Ovary (tissue), 10 donors: ENCODE measurements at places on chromosomes 1 and 21. TPM values are rescaled to one million over a fixed set of nuclear protein-coding genes. Genes with fewer than 3 reads are reported as not detected.

- no peak for DNase-seq
Measured at GRCh38 chr1:107098961-107099360, 41.9 kb upstream of the NTNG1 start.

DNA sequence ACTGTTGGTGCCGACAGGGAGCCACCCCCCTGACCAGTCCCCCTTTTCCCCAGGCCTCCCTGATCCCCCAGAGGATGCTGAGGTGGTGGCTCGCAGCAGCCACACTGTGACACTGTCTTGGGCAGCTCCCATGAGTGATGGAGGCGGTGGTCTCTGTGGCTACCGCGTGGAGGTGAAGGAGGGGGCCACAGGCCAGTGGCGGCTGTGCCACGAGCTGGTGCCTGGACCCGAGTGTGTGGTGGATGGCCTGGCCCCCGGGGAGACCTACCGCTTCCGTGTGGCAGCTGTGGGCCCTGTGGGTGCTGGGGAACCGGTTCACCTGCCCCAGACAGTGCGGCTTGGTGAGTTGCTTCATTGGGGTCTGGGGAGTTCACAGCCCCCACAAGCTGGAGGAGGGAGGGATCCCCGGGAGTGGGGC, 89.2 kb downstream of the TRIM11 start:
- DNase-seq: no peak

DNA sequence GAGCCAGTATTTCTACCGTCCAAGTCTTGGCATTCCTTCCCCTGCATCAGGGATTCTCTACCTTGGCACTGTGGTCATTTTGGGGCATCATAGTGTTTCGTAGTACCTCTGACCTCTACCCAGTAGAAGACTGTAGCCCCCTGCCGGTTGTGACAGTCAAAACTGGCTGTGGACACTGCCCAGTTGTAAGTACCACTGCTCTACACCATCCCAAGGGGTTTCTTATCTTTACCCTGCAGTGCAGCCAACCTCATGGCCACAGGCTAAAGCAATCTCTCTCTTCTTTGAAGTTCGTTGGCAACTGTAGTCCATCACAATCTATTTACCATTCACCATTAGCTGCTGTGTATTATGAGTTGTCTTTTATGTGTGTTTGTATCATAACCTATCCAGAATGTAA, 29.3 kb upstream of the ERO1B start:
- DNase-seq: no peak

Gene CAMSAP2
- 26.7 TPM for polyA plus RNA-seq

DNA sequence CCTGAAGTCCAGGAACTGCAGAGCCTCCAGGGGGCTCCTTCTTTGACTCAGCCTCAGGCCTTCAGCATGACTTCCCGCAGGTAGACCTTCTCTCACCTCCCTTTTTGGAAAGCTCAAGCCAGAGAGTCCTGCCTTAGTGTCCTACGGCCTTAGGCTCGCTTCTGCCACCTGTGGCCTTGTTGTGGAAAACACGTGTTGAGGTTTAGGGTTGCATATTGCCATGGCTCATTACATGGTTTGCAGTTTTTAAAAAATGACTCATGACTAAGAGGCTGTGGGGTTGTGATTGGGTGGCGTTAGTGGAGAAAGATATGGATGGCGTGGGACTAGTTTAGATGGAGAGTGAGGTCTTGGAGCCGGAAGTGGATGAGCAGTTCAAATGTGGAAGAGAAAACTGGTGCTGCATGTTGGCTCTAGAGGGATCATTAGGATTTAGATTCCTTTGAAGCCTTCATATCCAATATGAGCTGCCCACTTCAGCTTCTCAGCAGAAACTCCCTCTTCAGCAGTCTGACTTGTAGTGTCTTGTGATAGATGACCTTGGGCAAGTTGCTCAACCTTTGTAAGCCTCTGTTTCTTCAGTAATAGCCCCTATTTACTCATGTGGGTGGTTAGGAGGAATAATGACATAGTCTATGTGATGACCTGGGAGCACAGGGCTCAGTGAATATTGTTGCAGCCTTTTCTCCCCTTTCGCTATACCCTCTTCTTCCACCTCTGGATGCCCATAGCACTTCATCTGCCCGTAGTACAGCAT, 6.5 kb upstream of the FGGY start:
- DNase-seq: no peak

GRCh38 chr1:116697548-116698243, 30.2 kb upstream of the IGSF3 start:
- DNase-seq: no peak

DNA sequence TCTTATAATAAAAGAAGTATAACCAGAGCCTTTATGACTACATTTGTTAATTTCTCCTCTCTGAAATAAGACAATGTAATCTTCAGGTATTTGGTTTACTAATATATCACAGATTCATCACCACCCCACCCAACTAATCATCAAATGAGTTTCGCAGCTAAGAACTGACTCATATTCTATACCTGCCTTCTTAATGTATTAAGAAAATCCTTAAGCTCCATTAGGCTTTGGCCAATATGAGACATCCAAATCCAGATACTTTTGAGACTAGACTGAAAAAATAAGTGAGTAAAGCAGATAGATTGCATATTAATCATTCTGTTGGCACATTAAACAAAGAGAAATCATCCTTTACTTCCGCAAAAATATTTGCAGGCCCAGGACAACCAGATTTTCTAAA, 18.7 kb upstream of the FMO2 start:
- DNase-seq: no peak

- DNase-seq: no peak
Measured at GRCh38 chr1:93753791-93754763, 72.4 kb upstream of the BCAR3 start.

DNA sequence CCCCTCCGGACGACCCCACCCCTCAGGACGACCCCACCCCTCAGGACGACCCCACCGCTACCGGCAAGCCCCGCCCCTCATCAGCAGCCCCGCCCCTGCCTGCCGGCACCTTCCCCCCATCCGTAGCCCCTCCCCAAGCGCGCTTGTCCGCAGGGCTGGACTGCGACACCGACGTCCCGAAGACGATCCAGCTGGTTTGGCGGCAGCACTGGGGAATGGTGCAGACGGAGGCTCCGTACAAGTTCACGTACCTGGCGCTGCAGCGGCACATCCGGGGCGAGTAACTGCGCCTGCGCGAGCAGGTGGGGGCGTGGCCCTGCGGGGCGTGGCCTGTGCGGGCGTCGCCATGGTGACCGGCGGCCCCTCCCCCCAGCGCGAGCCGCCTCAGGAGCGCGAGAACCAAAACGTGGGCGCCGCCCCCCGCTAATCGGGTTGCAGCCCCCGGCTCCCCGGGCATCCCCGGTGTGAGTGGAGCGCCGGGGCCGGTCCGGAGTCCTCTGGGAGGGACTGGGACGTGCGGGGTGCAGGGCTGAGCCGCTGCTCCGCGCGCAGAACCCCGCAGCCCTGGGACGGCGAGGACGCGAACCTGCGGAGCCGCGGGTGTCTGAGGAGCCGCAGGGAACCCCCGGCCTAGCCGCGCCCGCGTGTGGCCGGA, 4.9 kb downstream of the RNF223 start:
- DNase-seq: peak; percentile 83

GRCh38 chr1:245212221-245212710, 57.5 kb downstream of the KIF26B start:
- no peak for DNase-seq

- no peak for DNase-seq
Measured at GRCh38 chr1:247121382-247121781, 17.2 kb upstream of the ZNF669 start.

GRCh38 chr21:24023936-24024335, 1583.3 kb downstream of the MRPL39 start:
- no peak for DNase-seq

GRCh38 chr1:60255565-60255964, 182.0 kb upstream of the C1orf87 start:
- no peak for DNase-seq

GRCh38 chr1:89839516-89839915, 18.7 kb downstream of the LRRC8D start:
- DNase-seq: no peak

- no peak for DNase-seq
Measured at GRCh38 chr1:170578359-170578758, 46.4 kb downstream of the GORAB start.

DNA sequence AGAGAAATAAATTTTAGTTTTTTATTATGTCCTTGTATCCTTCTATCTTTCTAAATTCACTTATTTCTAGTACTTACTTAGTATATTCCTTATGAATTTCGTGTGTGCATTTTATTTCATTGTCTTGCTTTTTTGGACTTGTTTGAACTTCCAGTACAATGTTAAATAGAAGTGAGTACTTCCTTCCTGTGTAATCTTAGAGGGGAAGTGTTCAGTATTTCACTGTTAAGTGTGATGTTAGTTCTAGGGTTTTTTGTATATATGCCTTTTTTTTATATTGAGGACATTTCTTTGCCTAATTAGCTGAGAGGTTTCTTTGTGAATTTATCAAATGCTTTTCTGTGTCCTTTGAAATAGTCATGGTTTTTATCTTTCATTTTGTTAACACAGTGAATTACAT, 10.7 kb downstream of the LYPLAL1 start:
- no peak for DNase-seq

Gene WDR64
- 0.10 TPM for polyA plus RNA-seq

Gene EEIG2
- polyA plus RNA-seq: 11.3 TPM

GRCh38 chr1:89953131-89953626, 41.7 kb upstream of the ZNF326 start:
- DNase-seq: no peak

Gene MGST3
- 238 TPM for polyA plus RNA-seq

- DNase-seq: no peak
Measured at GRCh38 chr1:59505596-59506028, 208.7 kb downstream of the FGGY start.
